ENCODE measurements at places on chromosomes 3 and 15. TPM values are rescaled to one million over a fixed set of nuclear protein-coding genes. Genes with fewer than 3 reads are reported as not detected.

DNA sequence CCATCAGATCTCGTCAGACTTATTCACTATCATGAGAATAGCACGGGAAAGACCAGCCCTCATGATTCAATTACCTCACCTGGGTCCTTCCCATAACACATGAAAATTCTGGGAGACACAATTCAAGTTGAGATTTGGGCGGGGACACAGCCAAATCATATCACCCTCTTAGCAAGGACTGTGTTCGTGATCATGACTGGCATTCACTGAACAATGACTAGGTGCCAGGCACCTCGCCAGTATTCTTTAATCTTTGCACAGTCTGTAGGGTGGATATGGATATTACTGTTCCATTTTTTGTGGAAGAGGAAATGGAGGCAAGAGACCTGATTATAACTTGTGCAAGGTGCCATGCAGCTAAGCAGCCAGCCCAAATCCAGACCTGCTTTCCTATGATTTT is 77.5 kb downstream of the IGF1R start:
- no peak for DNase-seq

- no peak for DNase-seq
Observed at GRCh38 chr3:126417515-126417914, 22.8 kb downstream of the CFAP100 start.

Gene GOLGA8Q
- 1.6 TPM for total RNA-seq

- DNase-seq, result no peak
Observed at GRCh38 chr15:71565631-71566160, 244.7 kb upstream of the NR2E3 start.

- DNase-seq, result peak; percentile 58
Observed at GRCh38 chr3:141407047-141407446, 38.7 kb downstream of the ZBTB38 start.

DNA sequence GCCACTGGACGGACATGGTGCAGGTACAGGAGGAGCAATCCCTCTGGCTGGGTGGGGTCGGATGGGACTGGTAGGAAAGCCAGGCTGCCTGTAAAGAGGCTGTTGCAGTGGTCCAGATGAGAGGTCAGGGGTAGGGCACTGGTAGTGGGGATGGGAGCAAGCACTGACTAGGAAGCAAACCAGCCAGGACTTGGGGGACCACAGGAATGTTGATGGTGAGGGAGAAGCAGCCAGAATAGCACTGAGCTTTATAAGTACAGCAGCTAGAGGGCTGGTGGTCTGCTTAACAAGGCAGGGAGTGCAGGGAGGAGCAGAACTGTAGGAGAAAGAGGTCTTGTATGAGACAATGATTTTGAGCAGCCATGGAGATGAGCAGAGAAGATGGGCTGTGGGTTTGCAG is 38.7 kb upstream of the PTPN23 start:
- no peak for DNase-seq

Data from mucosa of gallbladder (tissue), 1 donor.